Peyer's patch (tissue), 4 donors: ENCODE measurements at places on chromosomes 12 and 14. TPM values are rescaled to one million over a fixed set of nuclear protein-coding genes. Genes with fewer than 3 reads are reported as not detected.

The NANOG gene
- total RNA-seq: not detected

The DIP2B gene
- 28.0 TPM for total RNA-seq

The TOMM20L gene
- not detected for total RNA-seq

The CLEC4D gene
- not detected for total RNA-seq

The KRT79 gene
- total RNA-seq: not detected

The TPH2 gene
- total RNA-seq: not detected

The PRIMA1 gene
- total RNA-seq: 1.2 TPM

The ABCD2 gene
- 0.54 TPM for total RNA-seq

The PARP11 gene
- total RNA-seq: 7.2 TPM

The KLHL33 gene
- total RNA-seq: 0.13 TPM

The RD3L gene
- not detected for total RNA-seq

The ACOT6 gene
- total RNA-seq: not detected

The INHBE gene
- not detected for total RNA-seq

The CACNA2D4 gene
- total RNA-seq: 14.7 TPM

The EID3 gene
- total RNA-seq: 27.6 TPM

The GPR132 gene
- total RNA-seq: 1.5 TPM

The ALG10B gene
- total RNA-seq: 4.1 TPM

The AKAP6 gene
- total RNA-seq: 10.7 TPM

The AQP5 gene
- not detected for total RNA-seq

The IL22 gene
- not detected for total RNA-seq

The TSPAN8 gene
- 71.0 TPM for total RNA-seq
